ENCODE measurements at places on chromosomes 16 and 17.

DNA sequence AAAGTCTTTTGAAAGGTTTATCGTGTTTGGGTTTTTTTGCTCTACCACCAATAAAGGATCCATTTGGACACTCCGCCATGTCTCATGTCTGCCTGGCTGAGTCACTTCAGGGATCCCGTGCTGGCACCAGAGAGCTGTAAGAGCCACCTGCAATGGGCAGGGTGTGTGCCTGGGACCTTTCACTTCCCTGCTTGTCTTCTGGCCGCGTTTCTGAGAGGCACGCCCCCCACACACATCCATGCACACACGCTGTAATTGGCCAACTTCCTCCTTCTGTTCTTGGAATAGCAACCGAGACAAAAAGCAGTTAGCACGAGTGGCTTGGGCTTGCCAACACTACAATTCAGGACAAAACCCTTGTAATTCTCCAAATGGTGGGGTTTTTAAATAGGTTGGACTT lies 9.8 kb upstream of the SOST start:
- DNase-seq: no peak

GRCh38 chr16:89761304-89761922 lies 40.1 kb downstream of the ZNF276 start:
- DNase-seq: no peak

- DNase-seq: no peak
These were observed 265.0 kb downstream of the PHKB start for GRCh38 chr16:47726031-47726675.

GRCh38 chr17:8164815-8165131 lies 2.0 kb upstream of the VAMP2 start:
- no peak for DNase-seq

- DNase-seq: no peak
These were observed 3.8 kb upstream of the ACTG1 start for GRCh38 chr17:81516439-81516838.

DNA sequence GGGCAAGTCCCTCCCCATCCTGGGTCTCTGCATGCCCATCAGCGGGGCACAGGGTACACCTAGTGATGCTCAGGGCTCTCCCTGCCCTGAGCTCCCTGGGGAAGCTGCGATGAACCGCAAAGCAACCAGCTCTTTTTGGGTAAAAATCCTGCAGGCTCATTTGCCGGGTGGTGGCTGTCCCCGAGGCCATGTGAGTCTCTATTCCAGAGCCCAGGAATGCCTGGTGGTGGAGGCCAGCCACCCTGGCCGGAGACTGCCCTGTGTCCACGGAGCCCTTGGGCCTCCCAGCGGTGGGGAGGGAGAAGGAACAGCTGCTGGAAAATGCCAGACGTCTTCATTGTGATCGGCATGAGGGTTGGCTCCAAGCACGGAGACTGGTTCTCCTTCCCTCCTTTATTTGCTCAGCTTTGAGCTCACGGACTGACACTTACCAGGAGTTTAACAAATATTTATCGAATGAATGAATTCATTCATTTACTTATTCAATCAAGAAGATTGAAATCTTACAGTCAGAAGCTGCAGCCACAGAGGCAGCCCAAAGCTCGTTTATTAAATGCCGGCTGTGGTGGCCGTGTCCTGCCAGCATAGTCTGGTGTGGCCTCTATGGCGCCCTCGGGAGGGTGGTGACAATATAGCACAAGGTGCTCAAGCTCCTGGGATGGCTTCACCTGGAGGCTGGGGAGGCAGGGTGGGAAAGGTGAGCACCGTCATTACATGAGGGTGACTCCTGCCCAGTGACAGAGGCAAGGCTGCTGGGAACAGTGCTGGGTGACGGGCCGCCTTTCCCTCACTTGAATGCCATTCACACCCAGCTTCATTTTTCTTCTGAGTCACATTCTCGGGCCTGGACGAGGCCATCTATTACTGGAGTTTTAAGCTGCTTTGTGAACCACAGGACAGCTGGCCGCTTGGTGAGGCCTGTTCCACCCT lies 31.1 kb upstream of the JPH3 start:
- DNase-seq: no peak

DNA sequence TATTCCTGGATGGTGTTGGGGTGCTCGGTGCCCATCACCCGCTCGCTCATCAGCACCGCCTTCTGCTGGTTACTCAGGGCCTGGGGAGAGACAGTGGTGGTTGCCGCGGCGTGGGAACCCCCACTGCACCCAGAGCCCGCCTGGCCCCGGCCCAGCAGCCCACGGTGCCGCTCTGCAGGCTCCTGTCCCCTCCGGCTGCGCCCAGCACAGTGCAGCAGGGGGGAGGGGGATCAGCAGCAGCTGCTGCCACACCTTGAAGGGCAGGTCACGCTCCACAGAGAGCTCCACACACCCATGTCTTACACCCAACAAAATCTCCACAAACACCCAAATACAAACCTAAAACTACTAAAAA lies 18.8 kb downstream of the CLUH start:
- no peak for DNase-seq

DNA sequence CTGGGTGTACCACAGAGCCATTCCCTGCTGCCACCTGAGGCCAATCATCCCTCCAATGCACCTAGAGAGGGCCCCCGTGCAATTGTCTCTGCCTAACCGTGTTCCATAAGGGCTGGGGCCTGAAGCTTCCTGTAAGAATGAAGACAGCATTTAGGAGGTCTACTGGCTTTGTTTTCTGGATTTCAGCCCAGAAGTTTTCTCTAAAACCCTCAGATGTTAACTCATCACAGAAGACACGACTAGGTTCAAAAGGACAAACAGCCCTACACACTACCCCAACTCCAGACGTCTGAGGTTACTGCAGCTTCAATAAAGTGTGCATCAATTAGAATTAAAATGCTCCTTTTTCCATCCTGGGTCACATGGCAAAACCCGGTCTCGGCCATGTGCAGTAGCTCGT lies 10.8 kb upstream of the DRG2 start:
- no peak for DNase-seq

- no peak for DNase-seq
These were observed 4.3 kb downstream of the SPATA2L start for GRCh38 chr16:89697161-89697615.

DNA sequence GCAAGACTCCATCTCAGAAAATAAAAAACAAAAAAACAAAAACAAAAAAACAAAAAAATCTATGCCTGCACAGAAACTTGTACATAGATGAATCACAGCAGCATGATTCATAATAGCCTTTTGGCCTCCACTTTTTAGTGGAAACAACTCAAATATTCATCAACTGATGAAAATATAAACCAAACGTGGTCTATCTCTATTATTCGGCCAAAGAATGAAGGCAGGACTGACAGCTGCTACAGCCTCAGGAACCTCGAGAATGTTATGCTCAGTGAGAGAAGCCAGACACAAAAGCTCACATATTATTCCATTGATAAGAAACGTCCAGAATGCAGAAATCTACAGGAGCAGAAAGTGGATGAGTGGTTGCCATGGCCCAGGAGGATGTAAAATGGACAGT lies 19.8 kb downstream of the PPL start:
- DNase-seq: no peak

DNA sequence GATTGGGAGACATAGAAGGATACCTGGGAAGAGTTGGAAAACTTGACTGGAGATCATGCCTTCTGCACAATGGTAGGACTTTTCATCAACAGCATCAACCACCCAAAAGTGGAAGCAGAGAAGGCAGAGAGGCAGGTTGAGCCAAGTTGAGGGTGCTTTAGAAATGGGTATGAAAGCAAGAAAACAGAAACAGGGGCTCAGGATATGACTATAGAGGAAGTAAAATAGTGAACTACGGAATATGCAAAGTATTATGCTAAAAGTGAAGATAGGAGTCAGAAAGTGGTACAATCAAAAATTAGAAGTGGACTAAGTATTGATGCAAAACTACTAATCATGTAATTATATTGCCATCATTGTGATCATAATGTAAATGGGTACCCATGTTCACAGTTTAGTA lies 16.1 kb upstream of the ARHGAP44 start:
- no peak for DNase-seq

DNA sequence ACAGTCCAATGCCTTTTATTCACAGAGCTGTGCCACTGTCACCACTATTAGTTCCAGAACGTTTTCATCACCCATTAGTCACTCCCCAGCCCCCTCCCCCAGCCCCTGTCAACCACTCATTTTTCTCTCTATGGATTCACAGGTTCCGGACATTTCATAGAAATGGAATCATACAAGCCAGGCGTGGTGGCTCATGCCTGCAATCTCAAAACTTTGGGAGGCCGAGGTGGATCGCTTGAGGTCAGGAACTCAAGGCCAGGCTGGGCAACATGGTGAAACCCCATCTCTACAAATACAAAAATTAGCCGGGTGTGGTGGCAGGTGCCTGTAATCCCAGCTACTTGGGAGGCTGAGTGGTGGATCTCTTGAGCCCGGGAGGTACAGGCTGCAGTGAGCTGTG lies 759 bp upstream of the PAM16 start:
- DNase-seq: no peak

DNA sequence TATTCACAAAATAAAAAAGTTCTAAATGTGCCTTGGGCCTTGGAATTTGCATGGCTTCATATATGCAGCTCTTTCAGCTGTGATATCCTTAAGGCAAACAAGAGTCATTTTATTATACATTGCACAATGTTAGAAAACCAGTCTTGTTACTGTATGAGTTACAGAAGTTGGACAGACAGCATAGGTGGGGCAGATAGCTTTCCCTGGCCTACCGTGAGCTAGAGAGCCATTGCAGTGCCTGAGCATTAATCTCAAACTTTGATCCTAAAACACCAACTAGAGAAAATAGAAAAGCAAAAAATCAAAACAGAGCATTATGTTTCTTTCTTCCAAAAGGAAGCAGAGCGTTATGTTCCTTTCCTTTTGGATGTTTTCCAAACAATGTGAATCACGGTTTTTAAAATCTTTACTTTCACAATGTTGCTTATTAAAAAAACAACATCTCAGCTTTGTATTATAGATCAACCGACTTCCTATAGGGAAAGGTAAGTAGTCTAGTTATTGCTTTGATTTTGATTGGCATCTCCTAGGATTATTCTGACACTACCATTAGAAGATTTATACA lies 32.2 kb downstream of the ARHGAP44 start:
- no peak for DNase-seq

GRCh38 chr16:27029525-27029924 lies 37.2 kb upstream of the C16orf82 start:
- no peak for DNase-seq

DNA sequence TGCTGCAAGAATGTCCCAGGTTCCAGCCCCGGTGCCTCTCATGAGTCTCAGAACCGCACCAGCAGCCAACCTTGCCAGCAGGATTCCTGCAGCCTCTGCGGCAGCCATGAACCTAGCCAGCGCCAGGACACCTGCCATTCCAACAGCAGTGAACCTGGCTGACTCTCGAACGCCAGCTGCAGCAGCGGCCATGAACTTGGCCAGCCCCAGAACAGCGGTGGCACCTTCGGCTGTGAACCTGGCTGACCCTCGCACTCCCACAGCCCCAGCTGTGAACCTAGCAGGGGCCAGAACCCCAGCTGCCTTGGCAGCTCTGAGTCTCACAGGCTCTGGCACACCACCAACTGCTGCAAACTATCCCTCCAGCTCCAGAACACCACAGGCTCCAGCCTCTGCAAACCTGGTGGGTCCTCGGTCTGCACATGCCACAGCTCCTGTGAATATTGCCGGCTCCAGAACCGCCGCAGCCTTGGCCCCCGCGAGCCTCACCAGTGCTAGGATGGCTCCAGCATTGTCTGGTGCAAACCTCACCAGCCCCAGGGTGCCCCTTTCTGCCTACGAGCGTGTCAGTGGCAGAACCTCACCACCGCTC lies 9.8 kb downstream of the ELOB start:
- no peak for DNase-seq

GRCh38 chr16:88458039-88458772 lies 5.1 kb downstream of the ZFPM1 start:
- no peak for DNase-seq

DNA sequence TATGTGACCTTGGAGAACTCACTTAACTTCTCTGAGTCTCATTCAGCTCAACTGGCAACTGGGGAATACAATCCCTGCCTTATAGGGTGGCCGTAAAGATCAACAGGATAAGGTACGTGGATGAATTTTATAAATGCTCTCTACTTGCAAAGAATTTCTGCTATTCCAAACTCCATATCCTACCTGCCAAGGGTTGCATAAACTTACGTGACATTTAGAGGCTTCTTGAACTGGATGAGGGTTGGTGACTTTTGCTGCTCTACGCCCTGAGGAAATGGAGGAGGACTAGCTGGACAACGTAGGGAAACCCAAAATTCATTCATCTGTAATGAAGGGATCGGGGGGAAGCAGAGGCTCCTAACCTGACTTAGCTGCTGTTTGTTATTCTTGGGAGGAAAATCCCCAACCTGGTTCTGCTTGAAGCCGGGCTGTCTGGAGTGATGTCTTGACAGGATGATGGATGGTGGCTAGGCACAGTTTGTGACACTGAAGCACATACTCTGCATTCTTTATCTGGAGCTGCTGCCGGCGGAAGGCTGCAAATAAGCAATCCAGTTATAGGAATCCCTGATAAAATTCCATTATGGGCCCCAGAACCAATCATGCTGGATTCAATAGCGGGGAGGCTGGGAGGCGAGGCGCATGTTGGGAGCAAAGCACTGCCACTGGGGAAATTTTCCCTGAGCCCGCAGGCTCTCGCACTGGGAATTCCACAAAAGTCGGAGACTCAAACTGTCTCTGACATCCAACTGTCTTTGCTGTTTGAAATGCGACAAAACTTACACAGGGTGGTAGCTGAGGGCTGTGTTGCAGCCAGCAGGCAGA lies 94.7 kb upstream of the SDK2 start:
- no peak for DNase-seq

GRCh38 chr16:1137604-1138003 lies 15.3 kb upstream of the CACNA1H start:
- DNase-seq: no peak

- no peak for DNase-seq
These were observed 67.1 kb downstream of the ARHGAP44 start for GRCh38 chr17:12856416-12856815.

GRCh38 chr17:10123093-10123492 lies 75.3 kb downstream of the GAS7 start:
- no peak for DNase-seq

GRCh38 chr16:80682421-80683070 lies 121.9 kb downstream of the CDYL2 start:
- no peak for DNase-seq

GRCh38 chr16:3734758-3735221 lies 17.5 kb upstream of the TRAP1 start:
- no peak for DNase-seq

- no peak for DNase-seq
These were observed 360.8 kb upstream of the ZFHX3 start for GRCh38 chr16:73408716-73409115.

- DNase-seq: no peak
These were observed 51.4 kb upstream of the ENDOV start for GRCh38 chr17:80363518-80364090.

DNA sequence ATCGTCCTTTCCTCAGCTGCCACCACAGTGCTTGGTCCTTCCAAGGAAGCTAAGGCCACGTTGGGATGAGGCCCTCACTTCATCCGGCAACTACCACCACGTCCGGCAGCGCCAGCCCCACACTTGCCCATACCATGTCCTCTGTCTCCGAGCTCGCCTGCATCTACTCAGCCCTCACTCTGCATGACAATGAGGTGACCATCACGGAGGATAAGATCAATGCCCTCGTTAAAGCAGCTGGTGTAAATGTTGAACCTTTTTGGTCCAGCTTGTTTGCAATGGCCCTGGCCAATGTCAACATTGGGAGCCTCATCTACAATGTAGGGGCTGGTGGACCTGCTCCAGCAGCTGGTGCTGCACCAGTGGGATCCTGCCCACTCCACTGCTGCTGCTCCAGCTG lies 44.9 kb downstream of the TTC19 start:
- DNase-seq: no peak

- DNase-seq: peak; percentile 63
These were observed 29.3 kb downstream of the MXRA7 start for GRCh38 chr17:76681222-76682137.
